ENCODE measurements at places on chromosomes 12 and 14. TPM values are rescaled to one million over a fixed set of nuclear protein-coding genes. Genes with fewer than 3 reads are reported as not detected.
A peak's percentile ranks its signal among the peaks of the same experiment; 100 is the strongest.

DNA sequence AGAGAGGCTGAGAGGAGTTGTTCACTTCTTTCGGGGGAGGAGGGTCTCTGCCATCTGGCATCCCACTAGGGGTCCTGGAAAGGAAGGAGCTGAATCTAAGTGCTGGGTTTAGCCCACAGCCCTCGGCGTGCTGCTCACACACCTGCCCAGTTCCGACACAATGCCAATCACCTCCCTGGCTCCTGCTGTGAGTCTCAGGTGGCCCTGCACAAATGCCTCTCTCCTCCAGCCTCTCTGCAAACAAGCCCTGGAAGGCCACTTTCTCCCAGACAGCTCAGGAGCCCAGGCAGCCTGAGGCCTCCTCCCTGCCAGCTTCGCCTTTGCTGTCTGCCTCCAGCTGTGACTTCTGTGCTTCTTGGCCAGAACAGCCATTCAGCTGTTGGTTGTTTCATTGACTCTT is 51.2 kb downstream of the SMIM41 start:
- no peak for DNase-seq

GRCh38 chr14:73753887-73754795 is 40.0 kb upstream of the PNMA1 start:
- peak; percentile 48 for DNase-seq

TRPV4 gene
- total RNA-seq = 0.09 TPM

DNA sequence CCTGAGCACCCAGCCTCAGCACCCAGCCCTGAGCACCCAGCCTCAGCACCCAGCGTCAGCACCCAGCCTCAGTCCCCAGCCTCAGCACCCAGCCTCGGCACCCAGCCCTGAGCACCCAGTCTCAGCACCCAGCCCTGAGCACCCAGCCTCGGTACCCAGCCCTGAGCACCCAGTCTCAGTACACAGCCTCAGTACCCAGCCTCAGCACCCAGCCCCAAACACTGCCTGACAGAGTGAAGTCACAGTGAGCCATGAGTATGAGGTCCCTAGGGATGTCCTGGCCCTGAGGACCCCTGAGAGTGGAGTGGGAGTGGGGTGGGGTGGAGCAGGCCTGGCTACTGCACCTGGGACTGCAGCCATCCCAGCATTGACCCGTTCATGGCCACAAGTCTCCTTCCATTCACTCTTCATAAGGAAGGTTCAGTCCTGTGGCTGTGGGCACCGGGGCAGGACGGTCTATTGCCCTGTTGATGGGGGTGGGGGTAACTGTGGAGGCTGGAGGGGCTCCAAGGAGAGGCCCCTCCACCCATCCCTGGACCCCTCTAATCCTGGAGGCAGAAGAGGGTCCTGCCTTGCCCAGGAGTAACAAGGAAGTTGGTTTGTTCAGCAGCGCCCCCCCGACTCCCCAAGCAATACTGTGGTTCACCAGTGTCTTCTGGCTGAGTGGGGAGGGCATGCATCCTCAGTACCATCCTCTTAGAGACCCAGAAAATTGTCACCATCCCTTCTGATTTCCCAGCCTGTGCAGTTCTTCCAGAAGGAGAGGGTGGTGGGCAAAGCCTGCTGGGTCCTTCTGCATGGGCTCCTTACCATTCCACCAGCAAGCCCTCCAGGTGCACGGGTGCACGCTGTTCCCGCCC is 140.5 kb downstream of the ADGRD1 start:
- no peak for DNase-seq

GRCh38 chr12:67633708-67634107 is 14.8 kb upstream of the DYRK2 start:
- DNase-seq = no peak

- DNase-seq = peak; percentile 5
These were observed 34.2 kb upstream of the DEGS2 start for GRCh38 chr14:100193417-100194357.

CYP27B1 gene
- total RNA-seq = 27.5 TPM

GRCh38 chr14:58747181-58747580 is 109.4 kb downstream of the DACT1 start:
- DNase-seq = peak; percentile 94

GRCh38 chr14:46550836-46551235 is 100.7 kb downstream of the RPL10L start:
- no peak for DNase-seq

C1R gene
- 16.7 TPM for total RNA-seq

AQP5 gene
- total RNA-seq = not detected

DNA sequence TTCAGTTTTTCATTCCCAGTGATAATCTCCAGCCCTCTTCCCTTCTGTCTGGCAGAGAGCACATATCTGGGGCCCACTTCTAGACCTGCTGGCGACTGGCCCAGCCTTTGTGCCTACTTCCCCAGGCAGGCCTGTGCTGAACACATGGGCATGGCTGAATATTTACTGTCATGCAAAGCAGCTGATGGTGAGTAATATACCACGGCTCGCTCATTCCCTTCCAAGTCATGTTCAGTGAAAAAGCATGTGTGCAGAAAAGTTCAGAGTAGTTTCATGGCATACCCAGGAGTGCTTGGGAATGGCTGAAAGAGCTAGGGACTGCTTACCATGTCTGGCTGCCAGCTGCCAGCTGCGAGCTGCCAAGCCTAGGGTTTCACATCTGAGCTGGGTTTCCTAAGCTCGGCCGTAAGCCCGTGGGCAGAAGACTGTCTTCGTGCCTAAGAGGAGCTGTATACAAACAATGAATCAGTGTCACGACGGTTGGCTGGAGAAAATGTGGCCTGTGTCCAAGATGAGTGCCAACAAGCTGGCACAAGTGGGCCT is 179.9 kb upstream of the PELI2 start:
- peak; percentile 89 for DNase-seq

GRCh38 chr14:65357113-65357512 is 55.4 kb upstream of the FUT8 start:
- peak; percentile 54 for DNase-seq

GRCh38 chr12:3326850-3327780 is 163.9 kb upstream of the PRMT8 start:
- DNase-seq = no peak

DNA sequence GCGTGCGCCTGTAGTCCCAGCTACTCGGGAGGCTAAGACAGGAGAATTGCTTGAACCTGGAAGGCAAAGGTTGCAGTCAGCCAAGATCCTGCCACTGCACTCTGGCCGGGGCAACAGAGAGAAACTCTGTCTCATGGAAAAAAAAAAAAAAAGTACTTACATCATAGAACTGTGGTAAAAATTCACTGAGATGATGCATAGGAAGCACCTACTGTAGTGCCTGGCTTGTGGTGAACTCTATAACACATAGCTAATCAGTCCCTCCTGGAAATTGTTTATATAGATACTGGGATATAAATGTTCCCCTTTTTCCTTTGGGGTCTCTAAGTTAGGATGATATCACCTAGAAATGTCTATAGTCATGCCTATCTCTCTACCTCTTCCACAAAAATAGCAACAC is 89.7 kb upstream of the CPM start:
- no peak for DNase-seq

All from MCF 10A (cell line).